ENCODE measurements at places on chromosomes 13 and 19. TPM values are rescaled to one million over a fixed set of nuclear protein-coding genes. Genes with fewer than 3 reads are reported as not detected.

The ZNF555 gene
- total RNA-seq: 2.5 TPM

The SYCN gene
- not detected for total RNA-seq

The ZNF571 gene
- 2.2 TPM for total RNA-seq

The IGFL3 gene
- total RNA-seq: not detected

The ZFP36 gene
- total RNA-seq: 32.8 TPM

- no peaks in the 10 kb centered on the region for H3K27me3 ChIP-seq
- DNase-seq: no peak
- no peak overlapping the region for H3K4me3 ChIP-seq
- no peaks in the 10 kb centered on the region for H3K4me1 ChIP-seq
- no peaks in the 10 kb centered on the region for H3K36me3 ChIP-seq
- no peak overlapping the region for H3K27ac ChIP-seq
Observed at GRCh38 chr13:25080773-25081172, 15.2 kb upstream of the PABPC3 start.

DNA sequence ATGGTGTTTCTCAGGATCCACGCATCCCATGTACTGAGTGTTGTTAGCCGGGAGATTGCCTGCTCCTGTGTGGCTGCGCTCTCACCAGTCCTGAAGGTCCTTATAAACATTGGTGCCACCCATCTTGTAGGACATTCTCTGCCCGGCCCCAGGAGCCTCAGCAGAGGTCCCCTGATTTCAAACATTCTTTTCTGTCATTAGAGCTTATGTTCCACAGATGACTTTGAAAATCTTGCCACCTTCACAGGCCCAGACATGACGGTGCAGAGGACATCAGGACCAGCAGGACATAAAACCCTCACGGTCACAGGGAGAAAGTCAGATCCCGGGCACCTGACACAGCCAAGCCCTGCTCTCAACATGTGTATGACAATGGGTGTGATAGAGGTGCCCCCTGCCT lies 33.2 kb upstream of the PEPD start:
- no peak overlapping the region for H3K4me3 ChIP-seq
- DNase-seq: no peak
- H3K36me3 ChIP-seq: no peaks in the 10 kb centered on the region
- H3K4me1 ChIP-seq: no peaks in the 10 kb centered on the region
- H3K27me3 ChIP-seq: no peaks in the 10 kb centered on the region

GRCh38 chr13:63636316-63636993 lies 2220.8 kb upstream of the PCDH20 start:
- H3K36me3 ChIP-seq: no peaks in the 10 kb centered on the region
- H3K4me3 ChIP-seq: no peak overlapping the region
- no peak for DNase-seq
- H3K27me3 ChIP-seq: no peaks in the 10 kb centered on the region
- H3K27ac ChIP-seq: no peak overlapping the region

DNA sequence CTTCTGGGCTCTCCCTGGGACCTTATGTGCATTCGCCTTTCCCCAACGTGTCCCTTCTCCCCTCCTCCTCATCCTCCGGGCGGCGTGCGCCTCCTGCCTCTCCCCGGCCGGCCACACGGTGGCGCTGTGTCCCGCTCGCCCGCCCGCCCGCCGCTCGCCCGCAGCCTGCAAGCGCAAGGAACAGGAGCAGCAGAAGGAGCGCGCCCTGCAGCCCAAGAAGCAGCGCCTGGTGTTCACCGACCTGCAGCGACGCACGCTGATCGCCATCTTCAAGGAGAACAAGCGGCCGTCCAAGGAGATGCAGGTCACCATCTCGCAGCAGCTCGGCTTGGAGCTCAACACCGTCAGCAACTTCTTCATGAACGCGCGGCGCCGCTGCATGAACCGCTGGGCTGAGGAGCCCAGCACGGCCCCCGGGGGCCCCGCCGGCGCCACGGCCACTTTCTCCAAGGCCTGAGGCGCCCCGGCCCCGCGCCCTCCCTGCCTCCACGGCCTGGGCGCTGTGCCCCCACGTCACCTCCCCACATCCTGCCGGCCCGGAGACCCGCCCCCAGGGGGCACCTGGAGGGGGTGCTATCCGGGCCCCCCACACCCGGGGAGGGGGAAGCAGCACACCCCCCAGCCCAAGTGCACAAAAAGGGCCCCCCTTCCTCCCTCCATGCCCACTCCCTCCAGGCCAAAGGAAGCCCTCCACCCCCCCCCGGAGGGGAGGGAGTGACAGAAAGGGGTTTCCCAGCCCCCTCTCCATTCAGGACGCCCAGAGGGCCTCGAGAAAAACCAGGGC lies 21.9 kb downstream of the ONECUT3 start:
- no peak overlapping the region for H3K4me3 ChIP-seq
- DNase-seq: no peak
- H3K27me3 ChIP-seq: peaks cover 42% of the 10 kb centered on the region
- no peaks in the 10 kb centered on the region for H3K36me3 ChIP-seq

- H3K4me3 ChIP-seq: no peak overlapping the region
- no peaks in the 10 kb centered on the region for H3K4me1 ChIP-seq
Observed at GRCh38 chr13:112103961-112104880, 37.3 kb downstream of the SOX1 start.

GRCh38 chr19:16397791-16398529 lies 73.3 kb downstream of the KLF2 start:
- H3K4me1 ChIP-seq: peaks cover 15% of the 10 kb centered on the region
- no peak overlapping the region for H3K4me3 ChIP-seq
- no peak for DNase-seq
- H3K27ac ChIP-seq: no peak overlapping the region
- H3K36me3 ChIP-seq: peaks cover 11% of the 10 kb centered on the region
- no peaks in the 10 kb centered on the region for H3K27me3 ChIP-seq

DNA sequence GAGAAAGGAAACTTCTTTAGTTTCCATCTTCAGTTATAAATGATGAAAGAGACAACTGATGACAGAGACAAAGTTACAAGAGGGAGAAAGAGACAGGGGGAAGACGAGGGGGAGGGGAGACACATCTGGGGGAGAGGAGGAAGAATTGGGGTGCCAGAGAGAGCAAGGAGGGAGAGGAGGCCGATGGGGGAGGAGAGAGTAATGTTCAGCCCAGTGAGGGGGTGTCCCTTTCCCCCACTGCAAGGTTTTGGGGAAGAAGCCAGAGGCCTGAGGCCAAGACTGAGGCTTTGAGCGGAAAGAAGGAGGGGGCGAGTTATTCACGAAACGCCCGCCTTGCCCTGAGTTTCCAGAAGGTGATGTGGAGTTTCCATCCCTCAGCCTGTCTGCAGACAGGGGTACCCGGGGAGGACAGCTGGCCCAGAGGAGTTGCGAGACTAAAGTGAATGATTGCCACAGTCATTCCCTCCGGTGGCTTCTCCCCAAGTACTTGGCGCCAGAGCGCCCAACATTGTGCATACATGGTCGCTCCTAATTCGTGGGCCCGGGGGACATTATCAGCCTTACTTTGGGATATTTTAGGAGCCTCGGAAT lies 558 bp upstream of the PPAN start:
- DNase-seq: peak; percentile 72
- H3K27me3 ChIP-seq: no peaks in the 10 kb centered on the region
- peak overlapping the region; percentile 91 for H3K27ac ChIP-seq
- peak overlapping the region; percentile 32 for H3K4me3 ChIP-seq

DNA sequence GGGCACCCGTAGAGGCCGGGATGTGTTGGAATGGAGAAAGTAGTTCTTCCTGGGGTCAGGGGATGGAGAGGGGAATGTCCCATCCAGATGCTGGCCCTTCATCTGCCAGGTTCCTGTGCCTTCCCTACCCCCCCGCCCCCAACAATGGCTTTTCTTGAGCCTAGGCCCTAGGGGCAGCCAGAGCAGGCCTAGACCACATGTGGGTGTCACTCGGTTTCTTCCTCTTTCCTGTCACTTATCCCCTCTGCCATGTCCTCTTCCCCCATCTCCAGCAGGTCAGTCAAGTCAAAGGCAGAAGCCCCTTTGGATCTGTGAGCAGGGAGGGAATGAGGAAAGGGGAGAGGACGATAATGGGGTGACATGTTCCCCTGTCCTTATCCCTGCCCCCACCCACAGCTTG lies 36.4 kb downstream of the LYL1 start:
- H3K27ac ChIP-seq: no peak overlapping the region
- H3K4me3 ChIP-seq: no peak overlapping the region
- peaks cover 4% of the 10 kb centered on the region for H3K27me3 ChIP-seq
- H3K4me1 ChIP-seq: peaks cover 6% of the 10 kb centered on the region

DNA sequence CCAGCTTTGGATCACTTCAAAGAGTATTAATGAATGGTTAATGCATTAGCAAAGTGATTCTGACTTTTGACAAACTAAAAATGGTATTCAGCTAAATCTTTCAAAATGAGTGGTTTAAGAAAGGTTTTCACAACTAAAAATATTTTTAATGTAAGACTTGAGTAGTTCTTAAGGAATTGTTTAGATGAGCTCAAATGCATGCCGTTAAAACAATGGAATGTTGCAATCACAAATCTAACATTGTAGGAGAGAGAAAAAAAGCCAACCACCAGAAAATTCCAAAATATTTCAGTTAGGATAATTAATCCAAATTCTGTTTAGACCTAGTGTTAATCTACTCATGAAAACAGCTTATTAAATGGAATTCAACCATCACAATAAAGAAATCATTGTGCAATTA lies 1044.8 kb upstream of the SLC10A2 start:
- H3K36me3 ChIP-seq: no peaks in the 10 kb centered on the region
- no peaks in the 10 kb centered on the region for H3K27me3 ChIP-seq
- no peak overlapping the region for H3K4me3 ChIP-seq
- DNase-seq: no peak
- H3K27ac ChIP-seq: no peak overlapping the region

DNA sequence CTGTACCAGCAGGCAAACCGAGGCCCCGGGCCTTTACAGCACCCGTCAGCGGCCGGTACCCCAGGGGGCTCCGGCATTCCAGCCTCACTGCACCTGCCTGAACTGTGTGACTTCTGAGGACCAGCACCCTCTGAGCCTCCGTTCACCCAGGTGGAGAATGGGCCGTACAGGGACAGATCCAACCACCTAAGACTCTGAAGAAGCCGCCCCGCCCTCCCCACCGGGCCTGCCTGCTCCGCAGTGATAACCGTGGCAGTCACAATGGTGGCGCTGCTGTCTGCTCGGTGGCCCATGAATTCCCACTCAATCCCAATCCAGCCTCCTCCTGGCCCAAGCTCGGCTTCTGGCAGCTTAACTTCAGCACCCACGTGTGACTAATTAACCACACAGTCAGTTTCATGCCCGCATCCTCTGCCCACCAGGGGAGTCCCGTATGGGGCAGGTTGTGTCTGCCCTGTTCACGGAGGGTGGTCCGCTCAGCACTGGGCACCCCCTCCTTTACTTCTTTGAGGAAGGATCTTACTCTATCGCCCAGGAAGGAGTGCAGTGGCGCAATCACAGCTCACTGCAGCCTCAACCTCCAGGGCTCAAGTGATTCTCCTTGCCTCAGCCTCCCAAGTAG lies 3.4 kb downstream of the TCF3 start:
- no peaks in the 10 kb centered on the region for H3K27me3 ChIP-seq
- H3K4me3 ChIP-seq: no peak overlapping the region
- no peaks in the 10 kb centered on the region for H3K36me3 ChIP-seq
- H3K4me1 ChIP-seq: peaks cover 13% of the 10 kb centered on the region

DNA sequence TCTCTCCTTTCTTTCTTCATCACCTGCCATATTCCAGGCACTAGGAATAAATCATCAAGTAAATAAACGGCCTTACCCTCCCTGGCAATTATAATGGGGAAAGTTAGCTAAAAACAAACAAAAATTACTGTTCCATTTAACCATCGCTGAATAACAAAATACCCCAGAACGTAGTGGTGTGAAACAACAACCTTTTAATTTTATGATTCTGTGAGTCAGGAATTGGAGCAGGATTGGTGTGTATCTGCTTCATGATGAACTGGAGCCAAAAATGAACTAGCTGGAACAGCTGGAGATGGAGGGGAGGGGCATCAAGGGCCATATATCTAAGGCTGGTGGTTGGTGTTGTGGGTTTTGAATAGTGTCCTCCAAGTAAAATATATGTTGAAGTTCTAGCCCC lies 3.7 kb upstream of the CADM4 start:
- no peaks in the 10 kb centered on the region for H3K36me3 ChIP-seq
- H3K27me3 ChIP-seq: peaks cover 9% of the 10 kb centered on the region
- H3K4me1 ChIP-seq: peaks cover 12% of the 10 kb centered on the region
- no peak for DNase-seq
- H3K27ac ChIP-seq: no peak overlapping the region
- no peak overlapping the region for H3K4me3 ChIP-seq

- H3K27ac ChIP-seq: no peak overlapping the region
- DNase-seq: no peak
- peaks cover 12% of the 10 kb centered on the region for H3K36me3 ChIP-seq
- H3K27me3 ChIP-seq: no peaks in the 10 kb centered on the region
- H3K4me1 ChIP-seq: no peaks in the 10 kb centered on the region
Observed at GRCh38 chr13:29548722-29549121, 46.8 kb downstream of the SLC7A1 start.

DNA sequence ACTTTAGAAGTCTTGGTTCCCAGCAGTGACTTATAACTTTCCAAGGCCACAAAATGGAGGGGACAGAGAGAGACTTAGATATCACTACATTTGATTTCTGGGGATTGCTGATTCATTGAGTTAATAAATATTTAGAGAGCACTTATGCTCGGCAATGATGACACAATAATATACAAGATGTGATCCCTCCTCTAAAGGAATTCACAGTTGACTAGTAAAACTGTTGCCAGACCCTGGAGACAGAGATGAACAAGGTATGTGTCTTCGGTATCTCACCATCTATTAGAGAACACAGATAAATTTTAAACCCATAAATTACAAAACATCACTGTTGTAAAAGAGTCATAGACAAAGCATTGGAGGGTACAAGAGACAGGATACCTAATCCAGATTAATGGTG lies 437.5 kb downstream of the FOXO1 start:
- no peak overlapping the region for H3K4me3 ChIP-seq
- H3K4me1 ChIP-seq: no peaks in the 10 kb centered on the region
- H3K27me3 ChIP-seq: no peaks in the 10 kb centered on the region
- DNase-seq: no peak

- DNase-seq: no peak
- no peaks in the 10 kb centered on the region for H3K4me1 ChIP-seq
- no peak overlapping the region for H3K4me3 ChIP-seq
- H3K27ac ChIP-seq: no peak overlapping the region
Observed at GRCh38 chr19:24060687-24061356, 26.2 kb upstream of the ZNF254 start.

GRCh38 chr13:42215578-42216421 lies 56.2 kb upstream of the AKAP11 start:
- DNase-seq: no peak
- H3K4me1 ChIP-seq: no peaks in the 10 kb centered on the region
- no peaks in the 10 kb centered on the region for H3K36me3 ChIP-seq
- H3K27me3 ChIP-seq: no peaks in the 10 kb centered on the region

GRCh38 chr19:2607712-2608601 lies 94.5 kb downstream of the GNG7 start:
- no peak overlapping the region for H3K27ac ChIP-seq
- peak overlapping the region; percentile 45 for H3K4me3 ChIP-seq
- no peaks in the 10 kb centered on the region for H3K36me3 ChIP-seq
- peaks cover 14% of the 10 kb centered on the region for H3K4me1 ChIP-seq
- no peaks in the 10 kb centered on the region for H3K27me3 ChIP-seq

- H3K36me3 ChIP-seq: no peaks in the 10 kb centered on the region
- H3K27me3 ChIP-seq: no peaks in the 10 kb centered on the region
- no peak overlapping the region for H3K4me3 ChIP-seq
- H3K4me1 ChIP-seq: no peaks in the 10 kb centered on the region
- no peak overlapping the region for H3K27ac ChIP-seq
- DNase-seq: no peak
Observed at GRCh38 chr19:30744741-30745475, 372.7 kb downstream of the ZNF536 start.

Measured in CD8-positive, alpha-beta memory T cell (primary cell).